ENCODE measurements at places on chromosomes 3 and 15. TPM values are rescaled to one million over a fixed set of nuclear protein-coding genes. Genes with fewer than 3 reads are reported as not detected.

Gene SEMA5B
- 33.2 TPM for total RNA-seq

Gene DISP2
- total RNA-seq, result 3.3 TPM

Gene ZNF860
- total RNA-seq, result 4.7 TPM

Gene ZNF662
- total RNA-seq, result 33.0 TPM

Gene FOXL2
- 6.7 TPM for total RNA-seq

Gene MINAR1
- total RNA-seq, result 20.5 TPM

Gene USP50
- total RNA-seq, result not detected

Gene CD86
- total RNA-seq, result 4.0 TPM

Gene SH2D7
- total RNA-seq, result not detected

Gene SMAD6
- total RNA-seq, result 21.2 TPM

Gene NUDT16
- total RNA-seq, result 18.6 TPM

Gene VEPH1
- 10.5 TPM for total RNA-seq

Measured in camera-type eye (tissue), 1 donor.